ENCODE measurements at places on chromosomes 7 and 10.

DNA sequence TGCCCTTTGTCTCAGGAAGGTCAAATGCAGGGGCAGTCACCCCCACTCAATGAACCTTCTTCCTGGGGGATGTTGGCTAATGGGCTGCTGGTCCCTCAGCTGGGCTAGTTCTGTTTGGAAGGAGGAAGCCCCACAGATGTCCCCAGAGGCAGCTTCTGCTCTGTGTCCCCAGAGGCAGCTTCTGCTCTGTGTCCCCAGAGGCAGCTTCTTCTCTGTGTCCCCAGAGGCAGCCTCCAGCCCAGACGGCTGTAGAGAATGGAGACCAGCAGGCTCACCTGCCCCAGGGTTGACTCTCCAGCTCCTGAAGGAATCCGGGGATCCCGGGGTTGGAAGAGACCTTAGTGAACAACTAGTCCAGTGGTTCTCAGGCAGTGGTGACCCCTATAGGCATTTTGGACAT is 62.5 kb upstream of the LEP start:
- DNase-seq = no peak

DNA sequence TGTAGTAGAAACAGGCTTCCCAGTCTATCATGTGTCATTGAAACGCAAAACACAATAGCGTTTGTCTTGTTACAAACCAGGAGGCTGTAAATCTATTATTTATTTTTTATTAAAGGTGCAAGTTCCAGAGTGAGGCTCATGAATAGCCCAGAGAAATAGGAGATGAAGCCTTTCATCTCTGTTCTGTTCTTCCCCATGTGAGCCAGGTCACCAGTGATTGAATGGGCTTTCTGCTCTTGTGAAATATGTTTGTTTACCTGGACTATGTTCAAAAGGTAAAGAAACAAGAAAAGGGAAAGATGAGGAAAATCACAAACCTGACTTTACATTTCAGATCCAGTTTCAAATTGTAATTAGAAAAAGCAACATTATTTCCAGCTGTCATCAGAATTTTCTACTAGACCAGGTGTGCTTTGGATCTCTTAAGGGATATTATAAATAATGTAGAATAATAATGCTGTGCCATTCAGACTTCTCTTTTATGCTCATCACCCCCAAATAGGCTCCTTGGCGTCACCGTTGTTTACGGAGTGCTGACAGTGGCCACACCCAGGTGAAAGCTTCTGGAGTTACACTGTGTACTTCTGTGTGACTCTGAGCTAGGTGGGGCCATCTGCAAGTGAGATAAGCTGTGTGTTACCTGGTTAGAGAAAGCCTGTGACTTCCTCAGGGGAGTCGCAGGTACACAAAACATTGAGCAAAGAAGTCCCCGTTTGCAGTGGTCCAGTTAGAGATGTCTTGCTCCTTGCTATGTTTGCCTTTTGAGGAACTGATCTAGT is 274.9 kb downstream of the SDK1 start:
- no peak for DNase-seq

GRCh38 chr10:64750672-64751071 is 1229.5 kb downstream of the REEP3 start:
- no peak for DNase-seq

DNA sequence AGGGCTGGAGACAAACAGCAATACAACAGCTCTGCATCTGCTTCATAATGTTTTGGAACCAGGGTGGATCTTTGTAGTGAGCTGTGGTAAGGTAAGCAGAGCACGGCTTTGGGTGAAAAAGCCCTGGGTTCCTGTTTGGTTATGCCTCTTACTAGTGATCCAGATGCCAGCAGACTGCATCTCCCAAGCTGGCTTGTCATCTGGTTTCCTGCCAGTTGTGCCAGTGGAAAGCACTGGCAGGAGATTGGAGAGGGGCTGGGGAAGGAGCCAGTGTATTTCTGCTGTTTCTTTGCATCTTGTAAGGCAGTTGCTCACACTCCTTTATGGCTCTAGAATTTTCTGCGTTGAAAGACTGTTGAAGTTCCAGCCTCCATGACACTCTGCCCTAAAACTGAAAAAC is 137.6 kb downstream of the TSPAN12 start:
- DNase-seq = no peak

DNA sequence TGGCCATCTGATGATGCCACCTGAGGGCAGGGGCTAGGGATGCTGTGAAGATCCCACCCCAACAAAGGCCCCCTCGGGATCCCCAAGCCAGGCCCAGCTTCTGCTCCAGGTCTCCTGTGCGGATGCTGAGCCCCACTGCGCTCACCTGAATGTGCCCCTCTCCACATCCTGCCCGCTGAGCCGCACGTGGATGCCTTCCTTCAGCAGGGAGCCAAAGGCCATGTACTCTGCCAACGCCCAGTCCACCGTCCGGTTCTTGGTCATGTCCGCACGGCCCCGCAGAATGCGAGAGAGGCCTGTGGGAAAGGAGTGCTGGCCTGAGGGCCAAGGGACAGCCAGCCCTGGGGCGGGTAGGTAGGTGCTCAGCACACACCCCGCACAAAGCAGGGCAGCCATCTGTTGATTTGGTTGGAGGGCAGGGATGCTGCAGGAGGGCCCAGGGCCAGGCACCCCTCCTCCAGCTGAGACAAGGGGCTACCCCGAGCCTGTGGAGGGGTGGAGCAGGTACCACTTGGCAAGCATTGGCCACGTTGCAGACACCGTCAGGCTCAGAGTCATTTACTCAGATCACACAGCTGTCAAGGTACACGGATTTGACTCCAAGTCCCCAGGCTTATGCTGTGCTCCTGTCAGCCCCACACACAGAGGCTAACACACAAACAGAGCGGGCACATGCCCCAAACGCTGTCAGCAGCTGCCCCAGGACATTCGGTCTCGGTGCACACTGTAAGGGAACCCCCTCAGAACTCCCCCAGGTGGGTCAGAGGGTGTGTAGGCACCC is 19.2 kb downstream of the OGDHL start:
- peak; percentile 0 for DNase-seq

- peak; percentile 67 for DNase-seq
Observed at GRCh38 chr10:30219971-30220751, 128.9 kb downstream of the MTPAP start.

- DNase-seq = no peak
Observed at GRCh38 chr10:18359812-18360211, 219.6 kb downstream of the CACNB2 start.

DNA sequence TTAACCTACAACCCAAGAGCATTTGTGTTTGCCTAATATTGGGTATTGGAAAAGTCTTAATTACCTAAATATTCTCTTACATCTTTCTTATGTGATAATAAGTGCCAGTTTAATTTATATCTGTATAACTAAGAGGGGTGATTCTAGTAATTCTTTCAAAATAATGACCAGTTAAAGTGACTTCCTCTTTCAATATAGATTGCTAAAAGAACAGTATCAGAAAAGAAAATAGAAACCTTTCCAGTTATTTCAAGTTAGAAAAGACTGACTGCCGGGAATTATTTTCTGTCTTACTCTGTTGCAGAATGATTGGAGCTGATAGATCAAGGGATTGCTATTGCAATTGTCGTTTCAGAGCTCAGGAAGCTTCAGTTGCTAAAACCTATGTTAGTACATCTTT is 525.0 kb upstream of the SEMA3D start:
- no peak for DNase-seq

DNA sequence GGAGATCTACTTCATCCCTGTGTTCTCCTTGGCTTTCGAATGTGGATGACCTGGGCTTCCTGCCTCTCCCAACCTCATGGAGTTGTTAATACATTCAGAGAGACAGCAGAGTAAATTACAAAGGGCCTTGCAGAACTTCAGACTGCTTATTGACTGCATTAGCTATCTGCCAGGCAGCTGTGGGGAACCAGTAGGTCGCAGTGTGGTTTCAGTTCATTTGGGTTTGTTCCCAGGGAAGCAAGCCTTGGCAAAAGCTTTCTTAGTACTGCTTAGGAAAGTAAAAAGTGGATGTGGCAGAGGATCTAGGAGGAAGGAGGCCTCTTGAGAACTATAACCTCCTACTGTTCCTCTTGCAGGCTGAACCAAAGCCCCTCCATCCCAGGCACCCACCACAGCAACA is 9.2 kb downstream of the NPFFR1 start:
- DNase-seq = no peak

Measured in lung microvascular endothelial cell (primary cell).